ENCODE measurements at places on chromosomes 13 and 19. TPM values are rescaled to one million over a fixed set of nuclear protein-coding genes. Genes with fewer than 3 reads are reported as not detected.

DNA sequence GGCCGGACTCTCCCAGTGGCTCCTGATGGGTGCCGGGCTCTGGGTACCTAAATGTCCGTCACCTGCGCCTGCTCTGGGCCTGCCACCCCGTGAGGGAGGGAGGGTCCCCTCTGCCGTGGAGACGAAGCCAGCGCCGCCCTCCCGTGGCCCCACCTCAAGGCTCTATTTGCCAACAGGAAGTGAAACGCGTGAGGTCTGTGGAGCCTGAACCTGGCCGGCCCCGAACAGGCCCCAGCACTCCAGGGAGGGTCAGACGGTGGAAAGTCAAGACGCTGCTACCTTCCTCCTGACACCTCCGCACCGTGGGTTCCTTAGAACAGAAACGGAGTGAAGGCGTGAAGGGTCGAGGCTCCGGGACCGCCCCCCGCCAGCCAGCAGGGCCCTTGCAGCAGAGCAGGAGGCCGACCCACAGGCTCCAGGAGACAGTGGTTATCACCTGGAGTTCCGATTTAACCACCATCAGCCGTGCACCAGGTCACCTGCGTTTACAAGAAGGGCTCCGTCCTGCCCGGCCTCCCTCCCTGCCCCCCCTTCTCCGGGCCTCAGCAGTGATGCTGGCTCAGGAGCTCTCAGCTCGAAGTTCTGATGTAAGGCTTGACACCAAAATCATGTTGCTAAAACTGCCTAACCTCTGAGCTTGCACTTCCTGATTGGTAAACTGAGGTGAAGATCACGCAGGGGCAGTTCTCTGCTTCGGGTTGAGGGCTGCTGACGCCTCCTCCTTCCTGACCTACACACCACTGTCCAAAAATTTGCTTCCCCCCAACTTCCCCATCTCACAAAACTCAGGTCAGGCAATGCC is 50.9 kb upstream of the C13orf46 start:
- DNase-seq: no peak

- no peak for DNase-seq
Measured at GRCh38 chr13:44576351-44577235, 463 bp upstream of the TSC22D1 start.

GRCh38 chr19:5109560-5109959 is 140.6 kb downstream of the KDM4B start:
- no peak for DNase-seq

RFX1 gene
- 7.3 TPM for total RNA-seq

TTYH1 gene
- total RNA-seq: 3.3 TPM

KCNJ14 gene
- 0.77 TPM for total RNA-seq
